ENCODE measurements at places on chromosomes 2 and 18.

- peaks cover 5% of the 10 kb centered on the region for H3K36me3 ChIP-seq
- H3K4me3 ChIP-seq = no peak overlapping the region
- no peaks in the 10 kb centered on the region for H3K27me3 ChIP-seq
- peaks cover under 1% of the 10 kb centered on the region for H3K4me1 ChIP-seq
Measured at GRCh38 chr2:30701782-30702181, 105.5 kb downstream of the CAPN13 start.

DNA sequence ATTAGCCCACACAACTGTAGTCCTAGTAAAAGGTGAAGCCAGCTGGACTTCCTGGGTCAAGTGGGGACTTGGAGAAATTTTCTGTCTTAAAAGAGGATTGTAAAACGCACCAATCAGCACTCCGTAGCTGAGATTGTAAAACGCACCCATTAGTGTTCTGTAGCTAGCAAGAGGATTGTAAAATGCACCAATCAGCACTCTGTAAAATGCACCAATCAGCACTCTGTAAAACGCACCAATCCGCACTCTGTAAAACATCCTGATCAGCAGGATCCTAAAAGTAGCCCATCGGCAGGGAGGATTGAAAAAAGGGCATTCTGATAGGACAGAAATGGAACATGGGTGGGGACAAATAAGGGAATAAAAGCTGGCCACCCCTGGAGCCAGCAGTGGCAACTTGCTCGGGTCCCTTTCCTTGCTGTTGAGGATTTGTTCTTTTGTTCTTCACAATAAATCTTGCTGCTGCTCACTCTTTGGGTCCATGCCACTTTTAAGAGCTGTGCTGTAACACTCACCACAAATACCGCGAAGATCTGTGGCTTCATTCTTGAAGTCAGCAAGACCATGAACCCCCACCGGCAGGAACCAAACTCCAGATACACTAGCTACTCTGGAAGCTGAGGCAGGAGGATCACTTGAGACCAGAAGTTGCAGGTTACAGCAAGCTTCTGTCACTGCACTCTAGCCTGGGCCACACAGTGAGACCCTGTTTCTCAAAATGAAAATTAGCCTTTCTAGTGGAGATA is 102.6 kb downstream of the HS6ST1 start:
- peaks cover 2% of the 10 kb centered on the region for H3K27me3 ChIP-seq
- H3K36me3 ChIP-seq = no peaks in the 10 kb centered on the region
- no peak for DNase-seq
- H3K4me1 ChIP-seq = no peaks in the 10 kb centered on the region
- no peak overlapping the region for H3K4me3 ChIP-seq
- H3K27ac ChIP-seq = no peak overlapping the region

- H3K4me1 ChIP-seq = no peaks in the 10 kb centered on the region
- no peak overlapping the region for H3K4me3 ChIP-seq
- no peaks in the 10 kb centered on the region for H3K36me3 ChIP-seq
- H3K27ac ChIP-seq = no peak overlapping the region
- no peak for DNase-seq
Measured at GRCh38 chr18:4987452-4988405, 209.3 kb downstream of the AKAIN1 start.

DNA sequence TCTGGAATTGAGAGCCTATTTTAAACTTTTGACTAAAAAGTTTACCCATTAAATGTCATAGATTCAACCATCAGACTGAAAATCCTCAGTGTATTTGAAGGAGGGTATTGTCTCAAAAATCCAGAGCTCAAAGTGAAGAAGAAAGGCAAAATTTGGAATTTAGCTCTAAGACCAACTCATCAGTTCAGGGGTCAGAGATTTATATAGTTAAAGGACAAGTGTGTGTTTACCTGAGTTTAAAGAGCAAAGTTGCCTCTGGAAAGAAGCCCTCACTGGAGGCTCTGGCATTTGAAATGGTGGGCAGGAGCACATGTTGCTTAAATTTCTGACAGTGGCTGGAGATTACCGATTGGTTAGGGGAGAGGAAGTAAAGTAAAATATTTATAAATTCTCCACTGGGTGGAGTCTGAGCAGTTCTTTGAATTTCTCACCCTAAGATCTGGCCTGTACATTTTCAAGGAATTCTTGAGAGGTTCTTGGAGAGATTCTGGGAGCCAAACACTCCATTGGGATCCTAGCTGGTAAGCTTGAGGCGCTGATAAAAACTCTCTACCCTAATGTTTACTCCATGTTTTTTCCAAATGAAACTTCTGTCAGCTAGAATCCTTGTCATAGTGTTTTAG is at the start of gene KYNU:
TSS of gene KYNU (plus strand) at position 449 of the 623 bp plus-strand sequence. CDS start 7,704 bp downstream, outside the sequence.
- H3K27ac ChIP-seq = no peak within 1 kb of the TSS
- H3K4me1 ChIP-seq = no peaks in the 10 kb centered on the region
- H3K27me3 ChIP-seq = no peaks in the 10 kb centered on the region
- H3K4me3 ChIP-seq = no peak within 1 kb of the TSS
- no peaks in the 10 kb centered on the region for H3K36me3 ChIP-seq

DNA sequence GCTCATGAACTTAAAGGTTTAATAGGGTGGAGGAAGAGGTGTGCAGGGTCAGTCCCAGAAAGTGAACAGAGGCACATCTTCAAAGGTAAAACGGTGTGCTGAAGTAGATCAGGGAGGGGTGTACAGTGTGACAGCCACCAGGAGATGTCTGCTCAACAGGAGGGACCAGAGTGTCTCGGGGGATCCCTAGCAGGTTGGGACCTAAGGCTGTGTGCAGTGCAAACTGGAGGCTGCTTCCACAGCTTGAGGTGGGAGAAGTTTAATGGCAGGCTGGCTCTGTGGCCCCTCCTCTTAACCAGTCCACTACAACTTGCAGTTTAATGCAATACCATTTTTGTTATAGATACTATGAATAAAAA is 33.2 kb downstream of the PLA2R1 start:
- no peak overlapping the region for H3K4me3 ChIP-seq
- H3K27ac ChIP-seq = no peak overlapping the region
- DNase-seq = no peak
- H3K4me1 ChIP-seq = no peaks in the 10 kb centered on the region
- H3K36me3 ChIP-seq = no peaks in the 10 kb centered on the region

DNA sequence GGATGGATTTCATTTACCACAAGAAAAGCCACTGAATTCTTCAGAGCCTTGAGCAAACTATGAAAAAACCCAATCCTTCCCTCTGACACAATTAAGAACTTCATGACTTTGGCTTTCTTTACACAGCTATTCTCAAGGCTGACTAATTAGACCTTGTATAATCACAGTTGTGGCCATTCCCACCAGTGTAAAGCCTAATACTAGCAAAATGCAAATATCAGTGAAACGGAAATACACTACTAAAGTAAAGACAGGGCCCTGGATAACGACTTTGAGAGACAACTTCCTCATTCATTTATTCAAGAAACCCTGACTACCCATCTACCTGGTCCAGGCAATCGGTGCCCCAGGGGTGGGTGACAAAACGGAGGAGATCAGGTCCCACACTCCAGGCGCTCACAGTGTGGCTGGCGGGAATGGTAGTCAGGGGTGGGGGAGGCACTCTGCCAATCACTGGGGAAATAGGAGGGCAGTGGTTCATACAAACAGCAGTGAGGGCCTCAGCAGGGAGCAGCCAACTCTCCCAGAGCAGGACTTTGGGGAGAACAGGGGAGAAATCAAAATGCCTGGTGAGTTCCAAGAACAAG is 28.1 kb downstream of the TMEM163 start:
- no peak overlapping the region for H3K27ac ChIP-seq
- no peaks in the 10 kb centered on the region for H3K4me1 ChIP-seq
- no peak overlapping the region for H3K4me3 ChIP-seq

GRCh38 chr18:75159238-75159518 is 49.8 kb downstream of the PTGR3 start:
- no peak overlapping the region for H3K4me3 ChIP-seq
- no peak overlapping the region for H3K27ac ChIP-seq
- H3K27me3 ChIP-seq = peaks cover 2% of the 10 kb centered on the region
- no peaks in the 10 kb centered on the region for H3K36me3 ChIP-seq

- no peak overlapping the region for H3K27ac ChIP-seq
- no peaks in the 10 kb centered on the region for H3K27me3 ChIP-seq
- H3K36me3 ChIP-seq = no peaks in the 10 kb centered on the region
- DNase-seq = no peak
- no peak overlapping the region for H3K4me3 ChIP-seq
- no peaks in the 10 kb centered on the region for H3K4me1 ChIP-seq
Measured at GRCh38 chr18:6650747-6651146, 78.8 kb upstream of the ARHGAP28 start.

DNA sequence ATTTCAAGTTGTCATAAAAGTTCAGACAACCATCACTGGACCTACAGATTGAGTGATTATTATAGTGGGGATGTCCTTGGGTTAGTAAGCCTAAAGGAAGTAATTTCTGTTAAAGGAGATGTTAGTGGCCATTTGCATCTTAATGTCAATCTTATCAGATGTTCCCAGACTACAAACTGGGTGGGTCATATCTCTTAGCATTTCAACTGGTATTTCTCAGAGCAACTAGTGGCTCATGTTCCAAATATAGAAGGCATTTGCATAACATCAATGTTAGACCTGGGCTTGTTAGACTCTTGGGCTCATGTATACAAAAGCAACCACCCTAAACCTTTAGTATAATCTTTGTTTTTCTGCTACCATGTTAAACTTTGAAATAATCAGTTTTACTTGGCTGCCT is 17.9 kb downstream of the PLEKHA3 start:
- H3K27ac ChIP-seq = no peak overlapping the region
- no peaks in the 10 kb centered on the region for H3K27me3 ChIP-seq
- H3K4me3 ChIP-seq = no peak overlapping the region

GRCh38 chr2:33873076-33873605 is 274.0 kb upstream of the FAM98A start:
- H3K4me3 ChIP-seq = no peak overlapping the region
- H3K36me3 ChIP-seq = no peaks in the 10 kb centered on the region
- no peaks in the 10 kb centered on the region for H3K27me3 ChIP-seq
- no peaks in the 10 kb centered on the region for H3K4me1 ChIP-seq
- H3K27ac ChIP-seq = no peak overlapping the region

GRCh38 chr2:54589340-54590215 is 133.5 kb downstream of the SPTBN1 start:
- H3K36me3 ChIP-seq = no peaks in the 10 kb centered on the region
- H3K27me3 ChIP-seq = no peaks in the 10 kb centered on the region
- H3K4me3 ChIP-seq = peak overlapping the region; percentile 27
- peak; percentile 76 for DNase-seq

DNA sequence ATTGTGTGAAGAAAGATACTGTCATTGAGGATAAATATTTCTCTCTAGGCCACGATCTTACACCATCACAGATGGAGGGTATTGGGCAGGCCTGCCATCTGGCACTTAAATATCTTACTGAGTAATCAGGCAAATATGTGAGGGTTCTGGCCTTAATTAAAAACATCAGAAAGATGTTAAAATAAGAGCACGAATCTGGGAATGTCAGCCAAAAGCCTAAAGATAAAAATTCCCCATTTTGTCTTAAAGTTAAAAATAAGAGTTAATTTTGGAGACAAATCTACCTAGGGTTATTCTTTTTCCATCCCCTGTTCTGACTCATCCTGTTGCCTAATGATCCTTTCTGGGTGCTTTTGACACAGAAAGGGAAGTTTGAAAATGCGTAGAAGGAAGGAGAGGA is 121.0 kb downstream of the SUCLG1 start:
- no peak overlapping the region for H3K4me3 ChIP-seq
- no peak overlapping the region for H3K27ac ChIP-seq
- peaks cover 9% of the 10 kb centered on the region for H3K27me3 ChIP-seq
- H3K36me3 ChIP-seq = no peaks in the 10 kb centered on the region
- H3K4me1 ChIP-seq = no peaks in the 10 kb centered on the region

- no peak for DNase-seq
- no peaks in the 10 kb centered on the region for H3K36me3 ChIP-seq
- no peak overlapping the region for H3K27ac ChIP-seq
- peaks cover 8% of the 10 kb centered on the region for H3K27me3 ChIP-seq
- H3K4me3 ChIP-seq = no peak overlapping the region
- H3K4me1 ChIP-seq = no peaks in the 10 kb centered on the region
Measured at GRCh38 chr2:1831620-1832367, 87.5 kb upstream of the PXDN start.

- no peak overlapping the region for H3K27ac ChIP-seq
- no peaks in the 10 kb centered on the region for H3K4me1 ChIP-seq
- no peaks in the 10 kb centered on the region for H3K27me3 ChIP-seq
- H3K4me3 ChIP-seq = no peak overlapping the region
- DNase-seq = no peak
Measured at GRCh38 chr2:14647714-14648113, 15.2 kb downstream of the LRATD1 start.

GRCh38 chr2:27184115-27184514 is 27.7 kb upstream of the ATRAID start:
- H3K27me3 ChIP-seq = peaks cover 17% of the 10 kb centered on the region
- H3K27ac ChIP-seq = no peak overlapping the region
- no peaks in the 10 kb centered on the region for H3K4me1 ChIP-seq
- no peak for DNase-seq
- no peak overlapping the region for H3K4me3 ChIP-seq
- no peaks in the 10 kb centered on the region for H3K36me3 ChIP-seq

GRCh38 chr2:238459081-238459629 is 32.4 kb downstream of the ASB1 start:
- DNase-seq = no peak
- H3K27ac ChIP-seq = no peak overlapping the region
- peaks cover 6% of the 10 kb centered on the region for H3K4me1 ChIP-seq
- H3K36me3 ChIP-seq = peaks cover 3% of the 10 kb centered on the region
- no peak overlapping the region for H3K4me3 ChIP-seq

- H3K27ac ChIP-seq = no peak overlapping the region
- H3K4me1 ChIP-seq = no peaks in the 10 kb centered on the region
- no peaks in the 10 kb centered on the region for H3K27me3 ChIP-seq
- DNase-seq = no peak
Measured at GRCh38 chr2:239776436-239777005, 248.6 kb downstream of the NDUFA10 start.

DNA sequence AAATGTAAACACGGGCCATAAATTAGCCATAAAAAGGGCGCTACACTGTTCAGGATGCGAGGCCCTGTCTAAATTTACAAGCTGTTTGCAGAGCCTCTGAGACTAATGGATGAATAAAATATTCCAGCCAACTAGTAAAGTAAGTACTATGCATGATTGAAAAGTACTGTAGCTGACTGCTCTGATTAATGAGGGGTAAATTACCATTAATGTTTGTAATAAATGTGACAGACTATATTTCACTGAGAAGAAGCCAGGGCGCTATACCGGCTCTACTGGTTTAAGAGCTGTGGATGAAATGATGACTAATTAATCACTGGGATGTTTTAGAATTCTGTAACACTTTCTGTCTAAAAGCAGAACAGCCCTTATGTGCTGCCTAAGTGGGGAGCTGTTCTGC is 54.3 kb upstream of the RGPD4 start:
- no peaks in the 10 kb centered on the region for H3K36me3 ChIP-seq
- no peak for DNase-seq
- H3K4me1 ChIP-seq = no peaks in the 10 kb centered on the region
- no peak overlapping the region for H3K27ac ChIP-seq
